Activated naive CD4-positive, alpha-beta T cell treated with anti-CD3 and anti-CD28 coated beads, Interleukin-2, amount 50 U/mL, for 16 hours (primary cell): ENCODE measurements at places on chromosomes 3 and 15.

DNA sequence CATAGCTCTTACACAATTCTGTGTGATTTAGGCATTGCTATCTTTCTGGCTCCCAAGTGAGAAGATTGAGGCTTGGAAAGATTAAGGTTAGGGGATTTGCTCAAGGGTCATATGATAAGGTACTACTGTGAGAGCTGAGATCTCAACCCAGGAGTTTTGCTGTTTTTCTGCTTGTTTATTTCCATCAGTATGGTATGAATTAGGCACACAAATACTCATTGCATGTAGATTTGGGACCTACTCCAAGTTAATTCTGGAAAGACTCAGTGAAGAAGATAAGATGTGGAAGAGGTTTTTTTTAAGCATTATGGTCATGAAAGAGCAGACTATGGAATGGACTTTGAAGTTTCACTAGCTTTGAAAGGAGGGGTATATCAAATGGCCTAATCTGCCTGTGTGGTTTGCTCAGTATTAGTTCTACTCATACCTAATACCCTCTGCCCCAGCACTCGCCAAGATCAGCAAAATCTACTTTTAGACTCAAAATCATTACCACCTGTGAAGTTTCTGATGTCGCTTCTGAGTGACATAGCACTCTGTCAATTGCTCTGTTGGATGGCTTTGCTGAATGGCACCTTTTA lies 12.5 kb downstream of the MBNL1 start:
- no peak for DNase-seq

- DNase-seq, result no peak
These were observed 24.1 kb upstream of the RORA start for GRCh38 chr15:61253186-61253585.

DNA sequence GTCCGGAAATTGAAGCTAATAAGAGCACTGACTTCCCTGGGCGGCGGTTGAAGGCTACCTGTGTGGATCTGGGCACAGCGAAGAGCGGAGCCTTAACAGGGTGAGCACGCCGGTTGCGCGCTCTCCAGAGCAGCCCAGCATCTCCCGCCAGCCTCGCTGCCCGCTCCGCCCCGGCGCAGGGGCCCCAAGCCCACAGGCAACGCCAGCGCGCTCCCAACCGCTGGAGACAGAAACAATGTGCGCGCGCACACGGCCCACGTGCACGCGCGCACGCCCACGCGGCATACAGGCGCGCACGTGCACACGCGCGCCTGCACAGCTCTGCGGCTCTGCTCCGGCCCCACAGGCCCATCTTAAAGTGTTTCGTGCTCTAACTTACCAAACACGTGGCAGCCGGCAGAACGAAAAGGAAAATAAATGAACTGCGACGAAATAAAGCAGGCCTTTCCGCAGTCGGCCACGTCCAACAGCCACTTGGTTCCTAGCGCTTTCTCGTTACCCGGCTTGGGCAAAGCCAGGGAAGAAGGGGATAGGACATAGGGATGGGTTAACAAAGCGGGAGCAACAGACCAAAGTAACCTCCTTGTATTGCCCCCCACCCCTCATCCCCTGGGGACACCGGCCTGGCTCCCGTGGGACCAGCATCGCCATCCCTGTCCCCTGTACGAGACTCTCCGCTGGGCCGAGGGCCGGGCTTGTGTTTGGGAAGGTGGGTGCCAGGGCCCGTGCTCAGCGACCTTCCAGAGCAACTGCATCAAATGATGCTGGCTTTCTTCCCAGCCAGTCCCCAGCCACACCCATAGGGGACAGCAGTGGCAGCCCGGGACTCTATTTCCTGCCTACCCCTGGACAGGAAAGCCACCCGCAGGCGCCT lies 203.7 kb downstream of the ABHD5 start:
- DNase-seq, result peak; percentile 39

DNA sequence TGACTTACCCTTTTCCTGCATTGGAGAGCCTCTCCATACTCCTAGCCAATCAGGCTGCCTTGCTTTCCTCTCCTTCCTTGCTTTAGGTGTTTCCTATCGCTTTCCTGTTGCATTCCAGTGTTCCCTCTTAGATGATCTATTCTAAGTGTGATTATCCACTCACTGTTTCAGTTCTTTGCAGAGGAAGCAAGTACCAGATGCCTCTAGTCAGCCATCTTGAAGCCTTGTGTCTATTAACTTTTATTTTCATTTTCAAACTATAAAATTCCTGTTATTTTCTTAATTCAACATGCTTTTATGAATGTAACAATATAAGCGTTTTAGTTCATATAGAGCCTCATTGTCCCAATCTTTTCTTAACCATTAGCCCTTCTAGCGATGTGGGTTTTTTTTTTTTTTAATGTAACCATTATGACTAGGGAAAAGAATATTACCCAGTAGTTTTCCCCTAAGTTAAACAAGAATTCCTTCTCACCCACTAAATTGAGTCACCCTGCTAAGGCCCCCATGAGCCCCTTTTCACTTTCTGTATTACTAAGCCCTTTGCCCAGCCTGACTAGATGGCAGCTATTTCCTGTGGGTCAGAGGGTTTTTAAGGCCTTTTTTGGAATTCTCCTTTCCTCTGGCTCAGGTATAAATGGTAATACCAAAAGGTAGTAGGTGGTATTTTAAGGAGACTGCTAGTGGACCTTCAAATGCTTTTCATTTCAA lies 229.4 kb upstream of the CTNNB1 start:
- DNase-seq, result no peak

GRCh38 chr3:170889132-170889531 lies 19.1 kb upstream of the RPL22L1 start:
- no peak for DNase-seq

- no peak for DNase-seq
These were observed 61.2 kb upstream of the SEC22A start for GRCh38 chr3:123140550-123140949.

GRCh38 chr15:74251131-74251811 lies 15.1 kb downstream of the CCDC33 start:
- no peak for DNase-seq

- no peak for DNase-seq
These were observed 43.9 kb downstream of the THBS1 start for GRCh38 chr15:39624806-39625205.

GRCh38 chr3:18135060-18135814 lies 289.9 kb downstream of the SATB1 start:
- no peak for DNase-seq

GRCh38 chr3:98172621-98173020 lies 6.1 kb downstream of the OR5H15 start:
- no peak for DNase-seq

DNA sequence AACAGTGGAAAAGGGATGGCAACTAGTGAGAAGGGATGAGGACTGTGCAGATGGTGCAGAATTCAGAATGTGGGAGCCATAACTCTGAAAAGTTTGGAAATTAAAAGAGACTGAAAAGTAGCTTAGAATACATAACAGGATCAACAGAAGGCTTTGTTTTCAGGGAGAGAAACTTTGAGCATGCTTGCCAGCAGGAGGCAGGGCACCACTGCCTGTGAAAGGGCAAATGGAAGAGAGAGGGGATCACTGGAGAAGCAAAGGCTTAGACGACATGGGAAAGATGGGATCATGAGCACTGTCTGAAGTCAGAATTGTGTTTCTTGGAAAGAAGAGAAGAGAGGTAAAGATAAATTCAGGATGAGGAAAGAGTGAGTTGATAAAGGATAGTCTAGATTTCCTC lies 99.6 kb downstream of the ABI3BP start:
- no peak for DNase-seq

- DNase-seq, result no peak
These were observed 660 bp upstream of the BCL2L10 start for GRCh38 chr15:52113235-52113634.

DNA sequence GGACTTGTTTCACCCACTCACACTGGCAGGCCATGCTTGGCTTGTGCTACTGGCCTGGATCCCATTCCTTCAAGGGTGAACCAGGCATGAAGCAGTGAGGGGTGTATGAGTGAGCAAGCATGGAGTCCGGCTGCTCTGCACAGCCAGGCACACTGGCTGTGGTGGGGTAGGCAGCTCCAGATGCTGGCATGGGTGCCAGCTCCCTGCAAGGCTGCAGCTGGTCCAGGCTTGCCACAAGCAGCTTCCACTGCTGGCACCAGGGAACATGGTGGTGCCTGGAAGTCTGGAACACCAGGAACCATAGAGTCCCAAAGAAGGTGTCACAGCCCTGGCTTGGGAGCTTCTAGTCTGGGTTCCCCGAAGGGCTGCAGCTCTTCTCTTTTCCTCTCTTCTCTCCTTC lies 395.1 kb downstream of the UNC13C start:
- DNase-seq, result no peak

GRCh38 chr15:23629234-23629805 lies 18.3 kb downstream of the MAGEL2 start:
- no peak for DNase-seq

DNA sequence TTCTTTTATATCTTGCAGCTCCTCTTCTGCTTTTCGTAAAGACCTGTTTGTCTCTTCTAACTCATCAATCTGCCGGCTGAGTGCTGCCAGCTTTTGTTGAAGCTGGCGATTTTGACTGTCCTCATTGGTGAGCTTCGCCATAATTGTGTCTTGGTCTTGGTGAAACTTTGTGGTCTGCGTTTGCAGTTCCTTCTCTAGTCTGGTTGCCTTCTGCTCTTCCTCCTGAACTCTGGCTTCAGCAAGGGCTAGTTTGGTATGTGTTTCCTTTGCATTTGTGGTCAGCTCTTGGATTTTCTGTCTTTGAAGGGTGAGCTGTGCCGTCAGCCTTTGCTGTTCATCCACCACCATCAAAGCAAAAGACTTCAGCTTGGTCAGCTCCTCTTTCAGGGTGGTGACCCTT lies 32.9 kb downstream of the CMSS1 start:
- no peak for DNase-seq

DNA sequence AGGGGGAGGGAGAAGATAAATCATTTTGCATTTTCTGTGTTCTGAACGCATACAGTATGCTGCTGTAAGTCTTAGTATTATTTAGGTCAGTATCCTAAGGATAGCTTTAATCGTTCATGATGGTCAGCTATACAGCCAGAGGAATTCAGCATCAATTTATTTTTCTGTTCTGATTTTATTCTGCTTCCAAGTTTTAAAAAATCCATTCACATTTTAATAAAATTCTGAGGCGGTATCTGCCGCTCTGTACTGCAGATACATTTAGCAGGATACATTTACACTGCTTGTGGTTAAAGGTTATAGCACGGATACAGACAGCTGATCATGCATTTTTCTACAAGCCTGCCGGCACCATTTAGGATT lies 17.8 kb downstream of the ZBTB38 start:
- no peak for DNase-seq

DNA sequence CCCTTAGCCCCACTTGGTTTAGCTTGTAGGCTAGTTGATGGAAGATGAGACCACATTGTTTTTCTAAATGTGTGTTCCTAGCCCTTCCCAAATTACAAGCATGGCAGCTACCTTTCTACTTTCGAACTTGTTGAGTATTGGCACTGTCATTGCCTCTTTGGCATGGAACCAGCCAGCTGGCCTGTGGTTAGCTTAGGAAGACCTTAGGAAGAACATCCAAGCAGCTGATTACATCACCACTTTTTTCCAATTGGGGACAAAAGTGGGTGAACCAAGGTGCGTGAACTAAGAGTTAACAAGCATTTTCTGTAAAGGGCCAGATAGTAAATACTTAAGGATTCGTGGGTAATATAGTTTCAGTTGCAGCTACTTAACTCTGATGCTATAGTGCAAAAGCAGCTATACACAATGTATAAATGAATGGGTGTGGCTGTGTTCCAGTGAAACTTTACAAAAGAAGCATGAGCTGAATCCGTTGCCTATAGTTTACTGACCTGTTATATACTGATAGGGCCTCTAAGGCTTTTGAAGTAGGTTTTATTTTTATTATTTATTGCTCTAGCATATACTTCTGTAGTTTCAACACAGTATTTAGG lies 8.5 kb downstream of the KLHL18 start:
- no peak for DNase-seq

DNA sequence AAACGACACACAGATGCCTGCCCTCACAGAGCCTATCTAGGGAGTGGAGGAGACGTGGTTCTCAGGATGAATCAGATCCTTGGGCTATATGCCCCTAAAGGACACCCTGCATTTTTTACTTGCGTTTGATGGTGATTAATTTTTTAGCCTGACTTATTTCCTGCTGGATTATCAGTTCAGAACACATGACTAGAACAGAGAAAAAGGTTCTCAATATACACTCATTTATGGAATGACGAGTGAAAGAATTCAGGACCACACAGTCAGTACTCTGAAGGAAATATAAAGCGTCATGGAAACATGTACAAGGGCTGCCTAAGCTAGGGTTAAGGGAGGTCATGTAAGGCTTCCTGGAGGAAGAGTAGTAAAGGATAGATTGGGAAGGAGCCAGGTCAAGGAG lies 121.8 kb downstream of the SSR3 start:
- DNase-seq, result no peak

GRCh38 chr3:64957408-64958198 lies 269.8 kb upstream of the ADAMTS9 start:
- no peak for DNase-seq

GRCh38 chr15:88658972-88659931 lies 20.4 kb downstream of the ISG20 start:
- no peak for DNase-seq

- DNase-seq, result no peak
These were observed 752 bp downstream of the OCA2 start for GRCh38 chr15:28098360-28098765.

DNA sequence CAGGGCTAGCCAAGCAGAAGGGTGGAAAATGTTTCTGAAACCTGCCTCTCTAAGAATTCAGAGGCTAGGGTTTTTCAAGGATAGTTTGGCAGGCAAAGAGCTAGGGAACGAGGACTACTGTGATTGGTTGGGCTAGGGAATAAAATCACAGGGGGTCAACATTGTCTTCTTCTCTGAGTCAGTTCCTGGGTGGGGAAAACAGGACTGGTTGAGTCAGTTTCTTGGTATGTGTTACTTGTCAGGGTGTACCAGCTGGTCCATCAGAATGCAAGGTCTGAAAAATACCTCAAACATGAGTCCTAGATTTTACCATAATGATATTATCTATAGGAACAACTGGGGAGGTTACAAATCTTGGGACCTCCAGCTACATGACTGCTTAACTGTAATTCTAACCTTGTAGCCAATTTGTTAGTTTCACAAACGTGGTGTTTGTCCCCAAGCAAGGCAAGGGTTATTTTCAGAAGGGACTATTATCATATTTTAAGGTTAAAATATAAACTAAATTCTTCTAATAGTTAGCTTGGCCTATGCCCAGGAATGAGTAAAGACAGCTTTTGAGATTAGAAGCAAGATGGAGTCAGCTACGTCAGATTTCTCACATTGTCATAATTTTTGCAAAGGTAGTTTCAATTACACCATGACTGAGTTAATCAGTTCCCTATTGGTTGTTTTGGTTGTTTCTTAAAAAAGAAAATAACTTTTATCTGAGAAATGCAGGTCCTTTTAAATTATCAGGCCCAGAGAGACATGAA lies 231.5 kb downstream of the ALCAM start:
- no peak for DNase-seq

GRCh38 chr3:63032881-63033280 lies 157.7 kb upstream of the CADPS start:
- DNase-seq, result no peak

- DNase-seq, result no peak
These were observed 33.4 kb upstream of the RARRES1 start for GRCh38 chr3:158765518-158766205.

- no peak for DNase-seq
These were observed 288.8 kb downstream of the FEZF2 start for GRCh38 chr3:62084558-62084957.
